ENCODE measurements at places on chromosomes 4 and X. TPM values are rescaled to one million over a fixed set of nuclear protein-coding genes. Genes with fewer than 3 reads are reported as not detected.

DNA sequence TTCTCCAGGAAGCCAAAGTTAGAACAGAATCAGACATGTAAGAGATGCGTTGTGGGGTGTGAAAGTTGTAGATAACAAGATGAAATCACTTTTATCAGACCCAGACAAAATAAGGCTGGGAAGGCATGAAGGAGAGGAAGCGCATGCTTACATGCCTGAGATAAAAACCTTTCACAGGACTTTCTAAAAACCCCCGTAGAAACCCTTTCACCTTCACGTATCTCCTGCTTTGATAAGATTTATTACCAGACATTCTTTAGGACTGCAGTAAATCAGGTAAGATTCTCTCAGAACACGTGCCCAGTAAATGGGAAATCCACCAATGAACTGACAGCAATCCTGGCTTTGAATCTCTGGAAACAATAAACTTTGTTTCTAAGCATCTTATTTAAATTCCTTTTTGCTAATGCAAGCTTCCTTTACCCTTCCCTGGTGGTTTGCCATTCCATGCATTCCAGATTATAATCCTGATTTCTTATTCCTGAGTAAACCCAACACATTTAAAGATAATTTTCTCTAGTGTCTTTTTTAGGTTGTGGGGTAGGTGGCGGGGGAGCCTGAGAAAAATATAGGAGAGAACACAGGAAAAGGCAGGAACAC lies 254.6 kb upstream of the LDB2 start:
- ATAC-seq = no peak

Gene DGKQ
- total RNA-seq = 13.5 TPM

- no peak for ATAC-seq
These were observed 3.3 kb downstream of the MYL5 start for GRCh38 chr4:677431-678293.

Gene NHSL2
- 15.9 TPM for total RNA-seq

Gene MAMLD1
- 3.6 TPM for total RNA-seq

DNA sequence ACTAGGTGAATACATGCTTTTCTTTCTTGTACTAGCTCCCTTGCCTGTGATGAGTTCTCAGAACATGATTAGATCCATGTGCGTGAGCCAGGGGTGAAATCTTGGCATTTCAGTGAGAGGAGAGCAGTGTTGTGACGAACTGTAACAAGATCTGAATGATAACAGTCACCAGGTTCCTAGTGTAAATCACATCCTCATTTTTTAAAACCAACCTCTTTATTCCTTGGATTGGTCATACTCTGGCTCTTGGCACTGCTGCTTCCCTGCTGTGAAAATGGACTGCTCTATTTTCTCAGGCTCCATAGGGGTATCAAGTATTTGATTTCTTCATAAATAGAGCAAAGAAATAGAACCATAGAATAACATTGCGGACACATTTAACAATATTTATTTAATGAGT lies 206.3 kb downstream of the SLC4A4 start:
- no peak for ATAC-seq

Gene HPGD
- total RNA-seq = 52.1 TPM
